ENCODE measurements at places on chromosomes 5 and 9.

- no peak for DNase-seq
Measured at GRCh38 chr5:109312695-109313094, 97.1 kb downstream of the PJA2 start.

DNA sequence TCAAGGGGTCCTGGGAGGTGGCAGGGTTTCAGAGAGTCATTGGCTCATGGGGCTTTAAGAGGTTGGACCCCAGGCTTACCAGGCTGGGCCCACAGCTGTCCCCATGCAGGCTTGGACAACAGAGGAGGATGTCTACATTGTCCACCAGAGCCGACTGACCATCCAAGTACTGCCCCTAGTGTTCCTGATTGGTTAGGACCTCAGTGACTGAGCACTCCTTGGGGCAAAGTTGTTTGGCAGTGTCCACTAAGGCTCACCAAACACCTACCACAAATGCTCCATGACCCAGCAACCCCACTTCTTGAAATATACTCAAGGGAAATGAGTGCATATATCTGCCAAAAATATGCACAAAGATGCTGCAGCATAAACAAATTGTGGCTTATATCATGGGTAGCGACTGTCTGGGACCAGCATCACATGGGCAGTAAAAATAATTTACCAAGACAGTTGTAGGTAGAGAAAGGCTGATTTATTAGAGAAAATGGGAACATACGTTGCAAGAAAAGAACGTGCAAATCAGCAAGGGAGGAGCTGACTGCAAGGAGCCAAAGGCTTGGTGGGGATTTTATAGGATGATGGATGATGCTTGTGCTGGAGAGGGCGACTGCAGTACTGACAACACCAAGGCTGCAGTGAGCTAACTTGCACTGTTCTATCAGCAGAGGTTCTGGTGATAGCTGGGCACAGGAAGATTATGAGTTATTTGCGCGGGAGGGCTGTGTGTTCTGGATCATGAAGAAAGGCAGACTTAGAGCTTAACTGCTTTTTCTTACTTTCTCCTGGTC is 265.2 kb downstream of the GADD45G start:
- DNase-seq = no peak

- DNase-seq = no peak
Measured at GRCh38 chr5:129500101-129500500, 40.0 kb downstream of the ADAMTS19 start.

DNA sequence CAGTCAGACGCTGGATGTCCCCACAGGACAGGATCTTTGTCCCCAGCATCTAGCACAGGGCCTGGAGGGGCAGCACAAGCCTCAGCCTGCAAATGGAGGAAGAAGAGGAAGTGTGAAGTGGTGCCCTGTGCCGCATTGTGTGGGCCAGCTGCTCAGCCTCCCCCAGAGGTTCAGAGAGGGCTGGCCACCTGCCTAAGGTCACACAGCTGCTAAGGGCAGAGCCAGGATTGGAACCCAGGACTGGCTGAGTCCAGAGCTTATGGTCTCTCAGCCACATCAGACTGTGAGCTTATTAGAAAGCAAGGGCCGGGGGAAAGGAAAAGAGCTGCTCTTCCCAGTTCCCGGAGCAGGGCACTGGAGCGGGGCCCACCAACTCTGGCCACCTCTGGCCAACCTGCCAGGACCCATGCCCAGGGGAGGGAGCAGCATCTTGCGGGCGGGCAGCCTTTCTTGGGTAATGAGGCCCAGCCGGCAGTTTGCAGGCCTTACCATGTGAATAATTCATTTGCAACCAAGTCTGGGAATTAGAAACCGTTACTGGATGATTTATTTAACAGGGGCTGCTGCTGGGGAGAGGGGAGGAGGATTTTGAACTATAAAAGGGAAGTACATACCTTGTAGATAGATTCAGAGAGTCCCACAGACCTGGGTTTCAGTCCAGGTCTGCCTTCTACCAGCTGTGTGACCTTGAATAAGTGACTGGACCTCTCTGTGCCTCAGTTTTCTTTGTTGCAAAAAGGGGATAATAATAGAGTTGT is 11.6 kb upstream of the CRB2 start:
- DNase-seq = no peak

DNA sequence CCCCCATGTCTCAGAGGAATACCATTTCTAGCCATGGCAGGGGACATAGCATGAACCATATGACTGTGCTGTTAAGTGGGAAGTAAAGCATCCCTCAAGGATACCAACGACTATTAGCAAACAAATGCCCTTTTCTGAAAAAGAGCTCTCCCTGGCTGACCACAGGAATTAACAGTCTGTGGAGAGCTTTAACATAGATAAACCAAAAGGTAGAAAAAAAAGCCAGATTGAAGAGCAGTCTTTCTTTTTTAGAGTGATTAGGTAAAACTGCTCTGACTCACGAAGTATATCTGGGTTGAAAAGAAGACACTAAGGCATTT is 532.7 kb upstream of the DMAC1 start:
- no peak for DNase-seq

- DNase-seq = no peak
Measured at GRCh38 chr5:43573058-43573457, 16.2 kb upstream of the PAIP1 start.

DNA sequence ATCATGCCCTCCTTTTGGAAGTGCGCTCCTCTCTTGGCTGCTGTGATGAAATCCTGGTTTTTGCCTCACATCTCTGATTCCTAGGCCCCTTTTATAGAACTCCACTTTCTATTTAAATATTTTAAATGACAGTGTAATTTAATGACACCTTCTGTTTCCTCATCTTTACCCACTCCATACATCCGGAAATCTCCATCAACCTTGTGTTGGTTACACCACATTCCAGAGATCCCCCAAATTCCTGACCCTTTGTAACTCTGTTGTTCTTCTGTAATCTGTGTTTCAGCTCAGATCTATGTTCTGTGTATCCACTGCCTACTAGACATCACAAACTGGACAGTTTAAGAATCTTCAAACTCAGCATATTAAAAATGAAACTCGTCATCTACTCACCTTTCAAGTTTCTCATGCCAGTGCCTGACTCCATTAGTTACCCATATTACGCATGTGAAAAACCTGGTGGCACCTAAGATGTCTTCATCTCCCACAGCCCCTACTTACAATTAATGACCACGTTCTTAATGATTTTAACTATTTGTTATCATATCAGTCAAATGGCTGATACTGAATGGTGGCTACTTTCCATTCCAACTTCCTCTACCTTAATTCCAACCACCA is 25.1 kb downstream of the PARP8 start:
- DNase-seq = no peak

DNA sequence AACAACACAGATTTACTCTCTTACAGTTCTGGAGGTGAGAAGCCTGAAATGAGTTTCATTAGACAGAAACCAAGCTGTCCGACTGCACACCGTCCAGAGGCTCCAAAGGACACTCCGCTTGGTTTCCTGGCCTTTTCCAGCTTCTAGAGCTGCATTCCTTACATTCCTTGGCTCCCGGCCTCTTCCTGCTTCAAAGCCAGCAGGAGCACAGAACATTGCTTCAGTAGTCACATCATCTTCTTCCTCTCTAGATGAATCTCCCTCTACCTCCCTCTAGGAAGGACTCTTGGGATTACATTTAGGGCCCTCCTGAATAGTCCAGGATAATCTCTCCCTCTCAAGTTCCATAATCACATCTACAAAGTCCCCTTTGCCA is 213.3 kb downstream of the CDK5RAP2 start:
- DNase-seq = no peak
